ENCODE measurements at places on chromosomes 3 and 15. TPM values are rescaled to one million over a fixed set of nuclear protein-coding genes. Genes with fewer than 3 reads are reported as not detected.

DNA sequence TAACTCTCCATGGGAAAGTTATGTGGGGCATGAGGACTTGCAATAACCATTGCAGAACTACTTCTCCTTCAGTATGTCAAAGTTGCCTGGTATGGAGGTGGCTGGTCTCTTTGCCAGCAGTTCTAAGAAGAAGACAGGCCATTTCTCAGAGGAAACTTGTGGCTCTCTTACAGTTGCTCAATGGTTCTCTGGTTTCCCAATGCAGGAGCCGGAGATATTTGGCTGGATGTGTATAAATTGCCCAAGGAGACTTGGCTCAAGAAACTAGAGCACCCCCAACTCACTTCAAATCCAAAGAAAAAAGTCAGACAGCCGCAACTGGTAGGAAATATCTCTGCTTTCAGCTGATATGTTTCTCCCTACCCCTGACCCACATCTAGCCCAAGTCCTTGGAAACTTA lies 24.2 kb downstream of the WDR93 start:
- no peaks in the 10 kb centered on the region for H3K27me3 ChIP-seq
- no peaks in the 10 kb centered on the region for H3K36me3 ChIP-seq
- DNase-seq = no peak
- H3K27ac ChIP-seq = no peak overlapping the region
- no peaks in the 10 kb centered on the region for H3K4me1 ChIP-seq
- no peak overlapping the region for H3K4me3 ChIP-seq

- DNase-seq = no peak
- H3K27me3 ChIP-seq = no peaks in the 10 kb centered on the region
- H3K27ac ChIP-seq = peak overlapping the region; percentile 21
- peaks cover 7% of the 10 kb centered on the region for H3K4me1 ChIP-seq
- no peaks in the 10 kb centered on the region for H3K36me3 ChIP-seq
These were observed 138.9 kb downstream of the DUT start for GRCh38 chr15:48470096-48470495.

GRCh38 chr3:163048881-163049280 lies 1552.3 kb downstream of the OTOL1 start:
- no peak overlapping the region for H3K4me3 ChIP-seq
- no peaks in the 10 kb centered on the region for H3K4me1 ChIP-seq
- H3K36me3 ChIP-seq = no peaks in the 10 kb centered on the region
- H3K27ac ChIP-seq = no peak overlapping the region
- no peaks in the 10 kb centered on the region for H3K27me3 ChIP-seq
- no peak for DNase-seq

- peak overlapping the region; percentile 95 for H3K4me3 ChIP-seq
- peaks cover 10% of the 10 kb centered on the region for H3K4me1 ChIP-seq
These were observed 462 bp downstream of the EDEM1 start for GRCh38 chr3:5187920-5188418.

DNA sequence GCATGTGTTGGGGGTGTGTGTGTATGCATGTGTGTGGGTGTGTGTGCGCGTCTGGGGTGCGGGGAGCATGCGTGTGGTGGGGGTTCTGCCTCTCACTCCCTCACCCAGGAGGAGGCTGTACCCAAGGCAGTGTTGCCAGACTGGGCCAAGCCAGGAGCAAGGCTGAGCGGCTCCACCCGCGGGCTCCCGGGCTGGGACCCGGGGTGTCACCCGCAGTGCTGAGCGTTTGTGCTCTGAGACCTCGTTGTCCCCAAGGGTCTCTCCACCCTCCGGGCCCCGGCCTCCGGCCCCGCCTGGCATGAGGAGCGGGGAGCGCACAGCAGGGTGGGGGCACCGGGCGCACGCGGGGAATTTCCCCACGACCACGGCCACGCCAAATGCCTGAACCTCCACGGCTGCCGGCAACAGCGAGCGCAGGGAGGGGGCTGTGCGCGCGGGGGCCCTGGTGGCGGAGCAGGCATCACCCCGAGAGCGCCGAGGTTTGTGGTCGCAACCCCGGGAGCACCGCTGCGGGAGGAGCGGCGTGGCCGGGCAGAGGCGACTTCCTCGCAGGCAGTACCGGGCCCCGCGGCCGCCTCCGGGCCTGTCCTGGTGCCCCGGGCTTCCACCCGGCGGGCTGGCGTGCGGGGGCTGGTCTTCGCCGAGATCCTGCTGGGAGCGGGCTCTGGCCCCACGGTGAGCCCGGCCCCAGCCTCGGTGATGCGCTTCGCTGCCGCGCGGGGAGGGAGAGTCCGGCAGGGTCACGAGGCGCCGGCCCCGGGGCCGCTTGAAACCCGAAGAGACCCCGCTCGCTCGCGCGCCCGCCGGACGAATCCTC lies 7.4 kb upstream of the OCA2 start:
- no peaks in the 10 kb centered on the region for H3K27me3 ChIP-seq
- H3K4me3 ChIP-seq = peak overlapping the region; percentile 49
- H3K4me1 ChIP-seq = peaks cover 5% of the 10 kb centered on the region

DNA sequence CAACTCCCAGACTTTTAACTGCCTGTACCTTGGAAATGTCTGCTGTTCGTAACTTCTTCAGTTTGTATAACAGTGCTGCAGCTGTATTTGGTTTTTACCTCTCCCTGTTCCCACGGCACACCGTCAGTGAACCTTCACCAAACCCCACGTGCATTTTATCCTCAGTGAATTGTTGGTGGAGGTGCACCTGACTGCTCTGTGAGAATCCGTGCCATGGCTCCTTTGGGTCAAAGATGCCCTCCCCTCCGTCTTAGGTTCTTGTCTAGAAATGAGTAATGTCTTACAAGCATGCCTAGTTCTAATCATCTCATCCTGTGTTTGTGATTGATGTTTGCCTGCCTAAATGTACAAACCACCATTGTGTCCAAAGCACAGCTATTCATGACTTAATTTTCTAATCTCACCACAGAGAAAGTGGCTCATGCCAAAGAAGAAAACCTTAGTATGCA lies 28.2 kb downstream of the TPM1 start:
- no peak overlapping the region for H3K4me3 ChIP-seq
- H3K36me3 ChIP-seq = no peaks in the 10 kb centered on the region
- H3K27ac ChIP-seq = no peak overlapping the region
- H3K4me1 ChIP-seq = peaks cover 13% of the 10 kb centered on the region
- no peaks in the 10 kb centered on the region for H3K27me3 ChIP-seq
- no peak for DNase-seq

DNA sequence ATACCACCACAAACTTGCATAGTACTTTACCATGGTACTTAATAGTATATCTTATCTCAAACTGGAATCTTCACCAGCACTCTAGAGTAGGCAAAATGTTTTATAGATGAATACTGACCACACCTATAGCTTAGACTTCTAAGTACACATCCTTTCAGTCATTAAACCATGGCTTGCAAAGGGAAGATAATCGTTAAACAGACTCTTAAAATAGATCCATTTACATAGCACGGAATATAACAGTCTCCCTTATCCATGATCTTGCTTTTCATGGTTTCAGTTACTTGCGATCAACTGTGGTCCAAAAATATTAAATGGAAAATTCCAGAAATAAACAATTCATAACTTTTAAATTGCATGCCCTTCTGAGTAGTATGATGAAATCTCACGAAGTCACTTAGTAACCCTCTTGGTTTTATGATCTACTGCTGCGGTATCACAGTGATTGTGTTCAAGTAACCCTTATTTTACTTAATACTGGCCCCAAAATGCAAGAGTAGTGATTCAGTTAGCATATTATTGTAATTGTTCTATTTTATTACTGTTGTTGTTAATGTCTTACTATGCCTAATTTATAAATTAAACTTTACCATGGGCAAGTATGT lies 111.4 kb downstream of the HERC1 start:
- no peaks in the 10 kb centered on the region for H3K36me3 ChIP-seq
- DNase-seq = no peak
- no peak overlapping the region for H3K27ac ChIP-seq
- H3K4me1 ChIP-seq = peaks cover 4% of the 10 kb centered on the region
- H3K4me3 ChIP-seq = no peak overlapping the region
- H3K27me3 ChIP-seq = no peaks in the 10 kb centered on the region

DNA sequence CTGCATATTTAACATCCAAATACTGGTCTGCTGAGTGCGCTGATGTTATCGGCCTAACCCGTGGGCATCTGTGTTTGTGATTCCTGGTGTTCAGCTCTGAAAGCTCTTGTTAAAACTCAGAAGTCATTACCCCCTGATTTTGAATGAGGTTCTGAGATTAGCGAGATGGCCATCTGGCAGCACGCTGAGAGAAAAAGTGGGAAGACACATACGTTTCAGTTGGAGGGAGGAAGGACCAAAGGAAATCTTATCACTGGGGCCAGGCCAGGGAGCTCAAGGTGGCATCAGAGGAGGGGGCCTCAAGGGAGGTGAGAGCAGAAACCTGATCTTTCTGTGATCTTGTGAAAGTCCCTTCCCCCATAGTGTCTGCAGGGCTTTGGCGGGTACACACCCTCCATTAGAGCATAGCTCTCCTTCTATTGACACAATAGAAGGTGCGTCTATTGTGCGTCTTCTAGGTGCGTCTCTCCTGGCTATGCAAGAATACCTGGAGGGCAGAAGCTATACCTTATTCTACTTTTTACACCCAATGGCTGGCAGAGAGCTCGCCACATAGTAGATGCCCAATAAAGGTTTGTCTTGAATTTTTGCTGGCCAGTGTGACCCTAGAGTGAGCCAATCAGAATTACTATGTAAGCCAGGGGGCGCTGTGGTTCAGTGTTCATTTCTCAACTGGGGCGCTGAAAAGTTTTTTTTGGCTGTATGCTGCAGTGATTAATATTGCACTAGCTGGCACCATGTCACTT lies 182.4 kb downstream of the SHQ1 start:
- H3K27me3 ChIP-seq = no peaks in the 10 kb centered on the region
- H3K27ac ChIP-seq = no peak overlapping the region
- no peak overlapping the region for H3K4me3 ChIP-seq
- no peaks in the 10 kb centered on the region for H3K4me1 ChIP-seq
- DNase-seq = peak; percentile 51
- H3K36me3 ChIP-seq = no peaks in the 10 kb centered on the region

GRCh38 chr3:177439694-177440269 lies 242.5 kb upstream of the TBL1XR1 start:
- no peak overlapping the region for H3K4me3 ChIP-seq
- no peak overlapping the region for H3K27ac ChIP-seq
- no peaks in the 10 kb centered on the region for H3K36me3 ChIP-seq
- H3K27me3 ChIP-seq = no peaks in the 10 kb centered on the region
- peaks cover 6% of the 10 kb centered on the region for H3K4me1 ChIP-seq

GRCh38 chr15:78212546-78213424 lies 21.6 kb downstream of the ACSBG1 start:
- DNase-seq = peak; percentile 40
- H3K27ac ChIP-seq = peak overlapping the region; percentile 69
- H3K36me3 ChIP-seq = no peaks in the 10 kb centered on the region
- H3K27me3 ChIP-seq = no peaks in the 10 kb centered on the region

GRCh38 chr3:143110371-143110770 lies 9.2 kb upstream of the CHST2 start:
- no peaks in the 10 kb centered on the region for H3K27me3 ChIP-seq
- no peak overlapping the region for H3K4me3 ChIP-seq
- no peaks in the 10 kb centered on the region for H3K36me3 ChIP-seq
- DNase-seq = no peak
- no peak overlapping the region for H3K27ac ChIP-seq

GRCh38 chr15:45921376-45921775 lies 286.5 kb downstream of the SQOR start:
- no peak overlapping the region for H3K27ac ChIP-seq
- H3K36me3 ChIP-seq = no peaks in the 10 kb centered on the region
- H3K27me3 ChIP-seq = no peaks in the 10 kb centered on the region

DNA sequence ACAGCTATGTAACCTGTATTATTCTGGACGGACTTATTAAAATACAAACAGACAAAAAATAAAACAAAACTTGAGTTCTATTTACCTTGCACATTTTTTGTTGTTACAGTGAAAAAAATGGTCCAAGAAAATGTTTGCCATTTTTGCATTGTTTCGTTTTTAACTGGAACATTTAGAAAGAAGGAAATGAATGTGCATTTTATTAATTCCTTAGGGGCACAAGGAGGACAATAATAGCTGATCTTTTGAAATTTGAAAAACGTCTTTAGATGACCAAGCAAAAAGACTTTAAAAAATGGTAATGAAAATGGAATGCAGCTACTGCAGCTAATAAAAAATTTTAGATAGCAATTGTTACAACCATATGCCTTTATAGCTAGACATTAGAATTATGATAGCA lies 17.1 kb downstream of the LMOD3 start:
- no peak for DNase-seq
- H3K27me3 ChIP-seq = no peaks in the 10 kb centered on the region
- no peaks in the 10 kb centered on the region for H3K36me3 ChIP-seq
- no peaks in the 10 kb centered on the region for H3K4me1 ChIP-seq
- no peak overlapping the region for H3K4me3 ChIP-seq

- H3K4me1 ChIP-seq = no peaks in the 10 kb centered on the region
- H3K27ac ChIP-seq = no peak overlapping the region
- DNase-seq = no peak
- no peaks in the 10 kb centered on the region for H3K27me3 ChIP-seq
- no peaks in the 10 kb centered on the region for H3K36me3 ChIP-seq
These were observed 61.6 kb upstream of the MAP4 start for GRCh38 chr3:48077815-48078214.

GRCh38 chr15:49236869-49237268 lies 66.8 kb downstream of the GALK2 start:
- no peaks in the 10 kb centered on the region for H3K4me1 ChIP-seq
- no peak overlapping the region for H3K27ac ChIP-seq
- H3K4me3 ChIP-seq = no peak overlapping the region
- no peaks in the 10 kb centered on the region for H3K36me3 ChIP-seq
- DNase-seq = no peak
- H3K27me3 ChIP-seq = no peaks in the 10 kb centered on the region

DNA sequence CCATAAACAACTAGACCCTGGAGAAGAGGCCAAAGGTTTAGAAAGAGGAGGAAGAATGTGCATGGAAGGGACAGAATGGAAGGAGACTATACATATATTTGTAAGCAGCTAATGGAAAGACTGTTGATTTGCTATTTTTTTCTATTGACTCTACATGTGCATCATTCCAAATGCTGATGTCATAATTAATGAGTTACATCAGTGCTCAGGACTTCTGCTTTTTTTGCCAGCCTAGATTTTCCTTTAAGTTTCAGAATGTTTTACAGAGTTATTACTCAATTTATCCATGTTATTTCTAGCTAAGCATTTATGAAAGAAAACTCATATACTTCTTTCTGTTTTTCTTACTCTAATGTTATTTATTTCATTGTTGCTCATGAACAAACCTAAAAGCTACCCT lies 62.6 kb upstream of the VGLL3 start:
- no peak for DNase-seq
- H3K27me3 ChIP-seq = no peaks in the 10 kb centered on the region
- no peaks in the 10 kb centered on the region for H3K4me1 ChIP-seq
- H3K27ac ChIP-seq = no peak overlapping the region
- no peak overlapping the region for H3K4me3 ChIP-seq

DNA sequence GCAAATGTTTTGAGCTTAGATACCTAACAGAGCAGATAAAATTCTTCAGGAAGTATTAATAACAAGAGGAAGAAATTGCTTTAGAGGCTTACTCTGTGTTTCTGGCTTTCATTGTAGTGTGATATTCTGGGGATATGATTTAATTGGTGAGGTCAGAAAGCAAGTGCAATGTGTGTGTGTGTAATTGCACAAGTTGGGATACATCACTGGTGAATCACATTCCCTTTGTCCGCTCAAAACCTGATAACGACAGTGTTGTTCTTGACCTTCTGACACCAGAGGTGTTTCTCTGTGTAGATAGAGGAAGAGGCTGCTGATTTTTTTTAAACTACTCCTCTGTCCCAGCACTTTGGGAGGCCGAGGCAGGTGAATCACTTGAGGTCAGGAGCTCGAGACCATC lies 161.1 kb downstream of the CACNA2D3 start:
- H3K27ac ChIP-seq = no peak overlapping the region
- H3K4me1 ChIP-seq = no peaks in the 10 kb centered on the region
- no peak overlapping the region for H3K4me3 ChIP-seq
- no peaks in the 10 kb centered on the region for H3K27me3 ChIP-seq

Gene THAP10
- total RNA-seq = 6.5 TPM

Gene TGM5
- 2.1 TPM for total RNA-seq

Gene USP3
- total RNA-seq = 43.1 TPM

Gene SHC4
- 52.0 TPM for total RNA-seq

Gene CD200
- 8.5 TPM for total RNA-seq

Gene ANKRD63
- total RNA-seq = 3.1 TPM

Gene RFT1
- 27.2 TPM for total RNA-seq

Gene SLC12A8
- total RNA-seq = 21.0 TPM

Gene THPO
- 0.71 TPM for total RNA-seq
